ENCODE measurements at places on chromosomes 5 and 9. TPM values are rescaled to one million over a fixed set of nuclear protein-coding genes. Genes with fewer than 3 reads are reported as not detected.

GRCh38 chr5:59828623-59829022 is 64.9 kb downstream of the PDE4D start:
- DNase-seq, result no peak

Gene GABRA1
- total RNA-seq, result 0.16 TPM

DNA sequence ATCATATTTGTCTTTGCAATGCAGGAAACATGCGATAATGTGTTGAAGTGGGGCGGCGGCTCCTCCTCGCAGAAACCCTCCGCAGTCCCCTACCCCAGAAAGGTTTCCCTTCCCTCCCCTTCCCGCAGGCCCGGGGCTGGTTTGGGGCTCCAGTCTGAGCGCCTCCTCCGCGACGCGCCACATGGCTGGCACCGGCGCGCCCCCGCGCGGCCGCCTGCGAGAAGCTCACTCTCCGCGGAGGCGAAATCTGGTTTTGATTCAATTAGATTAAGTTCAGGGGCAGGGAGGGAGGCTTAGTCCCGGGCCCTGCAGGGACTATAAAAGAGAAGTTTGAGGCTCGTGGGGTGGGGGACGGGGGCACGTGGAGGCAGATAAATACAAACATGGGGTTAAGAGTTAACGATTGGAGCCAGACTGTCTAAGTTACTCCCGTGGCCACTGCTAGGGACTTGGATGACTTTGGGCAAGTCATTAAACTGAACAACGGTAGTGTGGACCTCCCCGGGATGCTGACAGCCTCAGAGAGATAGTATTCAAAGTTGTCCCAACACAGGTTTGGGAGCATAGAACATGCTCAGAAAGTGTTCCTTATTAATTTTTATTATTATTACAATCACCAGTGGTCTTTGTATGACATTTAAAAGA is 69.4 kb downstream of the MSX2 start:
- peak; percentile 90 for DNase-seq

Gene GRM6
- total RNA-seq, result not detected

- no peak for DNase-seq
Observed at GRCh38 chr9:120202856-120203654, 376.9 kb downstream of the CDK5RAP2 start.

Gene CNTNAP3
- total RNA-seq, result 8.3 TPM

DNA sequence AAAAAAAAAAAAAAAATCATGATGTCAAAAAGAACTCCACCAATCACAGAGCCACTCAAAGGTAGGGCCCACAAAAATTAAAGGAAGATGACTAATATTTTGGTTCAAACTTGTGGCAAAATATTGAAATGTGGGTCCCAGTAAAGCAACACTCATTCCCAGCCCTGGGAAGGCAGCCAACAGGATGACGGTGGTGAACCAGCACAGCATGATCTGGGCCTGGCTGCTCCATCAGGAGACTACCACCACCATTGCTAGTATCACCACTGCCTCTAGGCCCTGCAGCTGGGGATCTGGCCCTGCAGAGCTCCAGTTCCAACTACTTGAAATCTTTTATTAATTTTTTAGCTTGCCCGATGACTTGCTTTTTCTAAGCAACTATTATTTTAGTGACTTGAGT is 206.8 kb upstream of the ITGA1 start:
- DNase-seq, result no peak

Gene NIM1K
- total RNA-seq, result not detected

- DNase-seq, result no peak
Observed at GRCh38 chr9:135224921-135225541, 137.6 kb downstream of the OLFM1 start.

GRCh38 chr9:88645172-88645878 is 110.3 kb downstream of the NXNL2 start:
- peak; percentile 15 for DNase-seq

DNA sequence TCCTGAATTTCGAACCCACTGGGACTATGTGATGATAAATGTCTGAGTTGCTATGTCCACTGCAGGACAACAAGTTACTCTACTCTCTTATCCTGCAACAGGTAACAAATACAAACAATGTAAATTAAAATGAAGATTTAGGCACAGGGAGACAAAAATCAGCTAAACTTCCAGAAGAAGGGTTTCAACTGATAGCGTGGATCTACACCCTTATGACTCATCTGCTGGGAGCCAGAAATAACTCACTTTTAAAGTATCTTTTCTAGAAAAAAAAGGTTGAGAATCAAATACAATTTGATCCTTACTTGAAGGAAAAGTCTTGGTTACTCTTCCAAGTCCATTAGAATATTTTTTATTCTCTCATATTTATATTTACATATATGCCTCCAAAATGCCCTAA is 21.4 kb downstream of the PJA2 start:
- no peak for DNase-seq

GRCh38 chr9:102518324-102518723 is 476.8 kb upstream of the CYLC2 start:
- no peak for DNase-seq

Gene PCDHA4
- 12.5 TPM for total RNA-seq

DNA sequence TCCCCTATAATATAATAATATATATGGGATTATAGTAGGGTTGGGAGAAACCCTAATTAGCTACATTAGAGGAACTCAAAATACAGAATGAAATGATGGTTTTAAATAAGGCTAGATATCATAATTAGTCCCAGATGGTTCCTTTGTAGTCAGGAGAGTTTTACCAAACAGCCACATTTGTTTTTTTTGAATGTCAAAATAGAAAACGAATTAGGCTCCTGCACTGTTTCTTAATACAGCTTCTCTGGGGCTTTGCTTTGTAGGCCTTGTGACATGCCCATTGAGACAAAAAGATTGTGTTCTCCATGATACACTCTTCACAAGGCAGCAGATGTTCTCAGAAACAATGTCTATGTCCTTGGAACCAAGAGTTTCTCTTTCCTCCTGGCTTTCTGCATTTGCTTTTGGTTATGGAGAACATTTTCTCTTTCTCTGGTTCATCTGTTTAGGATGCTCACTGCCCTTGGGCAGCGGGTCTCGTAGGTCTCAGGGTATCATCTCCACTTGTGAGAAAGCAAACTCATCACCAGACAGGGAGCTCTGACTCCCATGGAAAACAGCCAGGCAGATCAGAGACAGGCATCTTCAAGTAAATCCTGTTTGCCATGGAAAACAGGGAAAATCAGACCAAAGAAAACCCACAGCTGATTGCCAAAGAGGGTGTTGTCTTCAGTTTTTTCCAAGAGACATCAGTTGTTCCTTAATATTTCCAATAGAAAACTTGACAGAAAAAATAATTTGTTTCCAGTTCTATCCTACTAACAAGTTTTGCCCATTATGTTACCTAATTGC is 54.1 kb upstream of the RPS23 start:
- no peak for DNase-seq

All from GM23338 (cell line).